Daoy (cell line): ENCODE measurements at places on chromosomes 16 and 17. TPM values are rescaled to one million over a fixed set of nuclear protein-coding genes. Genes with fewer than 3 reads are reported as not detected.
A peak's percentile ranks its signal among the peaks of the same experiment; 100 is the strongest.

- no peak for DNase-seq
Observed at GRCh38 chr17:80814491-80814890, 177.2 kb upstream of the CHMP6 start.

DNA sequence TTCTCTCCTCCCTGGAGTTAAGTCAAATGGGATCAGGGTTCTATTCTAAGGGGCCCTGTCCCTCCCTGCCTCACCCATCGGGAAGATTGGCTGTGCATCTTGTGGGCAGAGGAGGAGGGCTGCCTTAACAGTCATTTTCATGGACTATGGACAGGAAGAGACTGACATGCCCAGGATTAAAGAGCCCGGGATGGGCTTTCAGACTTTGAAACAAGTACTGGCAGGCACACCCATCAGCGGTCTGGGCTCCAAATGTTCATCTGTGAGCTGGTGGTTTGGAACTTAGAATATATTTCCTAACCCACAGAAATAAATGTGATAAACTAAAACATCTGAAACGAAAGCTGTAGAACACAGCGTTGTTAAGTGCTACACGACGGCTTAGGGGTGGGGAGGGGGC lies 6.5 kb downstream of the SLC6A4 start:
- no peak for DNase-seq

Gene DNAI2
- total RNA-seq: not detected in 2 replicates

DNA sequence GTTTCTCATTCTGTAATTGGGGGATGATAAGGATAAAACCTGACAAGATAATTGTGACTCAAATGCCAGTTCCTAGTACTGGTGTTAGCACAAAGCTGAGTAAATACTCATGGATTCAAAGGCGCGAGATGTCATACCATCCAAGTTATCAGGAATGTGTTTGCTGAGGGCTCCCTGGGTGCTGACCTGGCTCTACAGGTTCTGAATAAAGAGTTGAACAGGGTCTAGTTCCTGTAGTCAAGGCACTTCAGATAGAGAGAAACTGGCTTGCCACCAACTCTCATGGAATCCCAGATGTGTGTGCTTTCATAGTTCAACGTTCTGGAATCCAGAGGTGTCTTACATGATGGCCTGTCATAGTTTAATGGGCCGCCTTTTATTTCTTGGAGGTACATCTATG lies 141.6 kb downstream of the PRKCA start:
- DNase-seq: no peak

DNA sequence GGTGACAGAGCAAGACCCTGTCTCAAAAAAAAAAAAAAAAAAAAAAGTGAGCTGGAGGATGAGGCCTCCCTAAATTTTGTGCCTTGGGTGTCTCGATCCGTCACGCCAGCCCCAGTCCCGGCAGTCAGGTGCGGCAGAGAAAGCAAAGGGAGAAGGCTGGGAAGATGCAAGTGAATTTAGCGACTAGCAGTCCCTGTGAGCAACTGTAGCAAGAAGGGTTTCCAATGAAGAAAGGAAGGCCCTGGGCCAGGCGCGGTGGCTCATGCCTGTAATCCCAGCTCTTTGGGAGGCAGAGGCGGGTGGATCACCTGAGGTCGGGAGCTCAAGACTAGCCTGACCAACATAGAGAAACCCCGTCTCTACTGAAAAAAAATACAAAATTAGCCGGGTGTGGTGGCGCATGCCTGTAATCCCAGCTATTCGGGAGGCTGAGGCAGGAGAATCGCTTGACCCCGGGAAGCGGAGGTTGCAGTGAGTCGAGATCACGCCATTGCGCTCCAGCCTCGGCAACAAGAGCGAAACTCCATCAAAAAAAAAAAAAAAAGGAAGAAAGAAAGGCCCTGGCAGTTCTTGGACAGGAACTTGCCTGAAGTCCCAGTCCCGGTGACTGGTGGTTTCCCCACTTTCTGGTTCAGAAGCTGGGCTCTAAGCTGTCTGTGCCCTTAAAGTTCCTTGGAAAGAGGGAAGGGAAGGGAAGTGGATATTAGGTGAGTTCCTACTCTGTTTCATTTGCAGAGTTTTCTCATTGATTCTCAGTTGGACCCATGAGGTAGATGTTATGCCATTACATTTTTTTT lies 1.8 kb upstream of the QPRT start:
- no peak for DNase-seq

DNA sequence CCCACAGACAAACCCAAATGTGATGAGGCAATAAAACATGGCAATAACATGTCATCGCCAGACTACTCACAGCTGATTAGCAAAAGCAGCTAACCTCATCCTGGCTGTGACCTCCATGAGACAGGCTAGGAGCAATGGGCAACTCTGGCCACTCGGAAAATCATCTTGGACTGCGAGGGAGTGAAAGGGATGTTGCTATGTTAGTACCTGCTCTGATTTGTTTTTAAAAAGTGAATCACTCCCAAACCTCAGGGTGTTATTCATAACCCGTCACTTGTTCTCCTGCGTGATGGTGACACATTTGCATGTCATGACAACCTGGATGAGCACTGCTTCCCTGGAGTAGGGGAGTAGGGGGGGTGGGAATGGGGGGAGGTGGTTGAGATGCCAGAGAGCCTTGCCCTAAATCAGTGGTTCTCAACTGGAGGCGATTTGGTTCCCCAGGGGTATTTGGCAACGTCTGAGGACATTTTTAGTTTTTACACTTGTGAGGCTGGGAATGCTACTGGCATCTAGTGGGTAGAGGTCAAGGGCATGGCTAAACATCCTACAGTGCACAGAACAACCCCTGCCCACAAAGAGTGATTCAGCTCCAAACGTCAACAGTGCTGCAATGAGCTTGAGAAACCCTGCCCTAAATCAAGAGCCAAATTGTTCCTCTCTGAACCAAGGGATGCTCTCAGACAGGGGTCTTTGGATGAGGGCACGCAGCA lies 241.7 kb downstream of the SOX9 start:
- DNase-seq: peak; percentile 88

Gene CBX1
- total RNA-seq: 81.6 and 88.1 TPM in 2 replicates
